Activated CD4-positive, alpha-beta T cell treated with anti-CD3 and anti-CD28 coated beads for 36 hours (primary cell): ENCODE measurements at places on chromosomes 2 and 18.
A peak's percentile ranks its signal among the peaks of the same experiment; 100 is the strongest.

GRCh38 chr2:74080346-74080745 lies 67.4 kb downstream of the BOLA3 start:
- no peak for DNase-seq

DNA sequence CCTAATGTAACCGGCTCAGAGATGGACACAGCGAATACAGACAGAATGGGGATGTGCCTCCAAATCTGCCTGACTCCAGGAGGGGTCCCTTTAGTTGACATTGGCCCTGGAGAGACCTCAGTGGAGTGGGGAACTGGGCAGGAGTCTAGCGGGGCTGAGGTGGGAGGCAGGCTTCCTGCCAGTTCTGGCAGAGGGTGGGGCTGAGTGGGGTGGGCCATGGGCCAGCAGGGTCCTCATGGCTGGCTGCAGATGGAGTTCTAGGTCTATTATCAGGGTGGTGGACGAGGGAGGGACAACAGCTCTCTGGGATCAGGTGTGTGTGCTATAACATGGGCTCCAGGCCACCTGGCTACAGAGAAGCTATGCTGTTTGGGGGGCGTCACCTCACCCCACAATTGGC lies 21.1 kb downstream of the PROC start:
- DNase-seq: no peak

- DNase-seq: no peak
Measured at GRCh38 chr2:235727174-235727573, 233.3 kb downstream of the AGAP1 start.

DNA sequence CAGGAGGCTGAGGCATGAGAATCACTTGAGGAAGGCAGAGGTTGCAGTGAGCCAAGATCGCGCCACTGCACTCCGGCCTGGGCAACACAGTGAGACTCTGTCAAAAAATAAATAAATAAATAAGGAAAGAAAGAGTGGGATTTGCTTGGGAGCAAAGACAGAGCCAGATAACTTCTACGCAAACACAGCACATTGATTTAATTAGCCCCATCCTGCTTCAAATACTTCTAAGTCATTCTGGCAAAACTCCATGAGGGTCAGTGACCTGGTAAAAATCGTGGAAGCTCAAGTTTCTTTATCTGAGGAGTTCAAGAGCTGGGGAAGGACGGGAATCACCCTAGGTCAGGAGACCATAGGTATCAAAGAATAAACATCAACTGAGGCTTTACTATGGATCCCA lies 70.6 kb upstream of the TCF7L1 start:
- DNase-seq: no peak

DNA sequence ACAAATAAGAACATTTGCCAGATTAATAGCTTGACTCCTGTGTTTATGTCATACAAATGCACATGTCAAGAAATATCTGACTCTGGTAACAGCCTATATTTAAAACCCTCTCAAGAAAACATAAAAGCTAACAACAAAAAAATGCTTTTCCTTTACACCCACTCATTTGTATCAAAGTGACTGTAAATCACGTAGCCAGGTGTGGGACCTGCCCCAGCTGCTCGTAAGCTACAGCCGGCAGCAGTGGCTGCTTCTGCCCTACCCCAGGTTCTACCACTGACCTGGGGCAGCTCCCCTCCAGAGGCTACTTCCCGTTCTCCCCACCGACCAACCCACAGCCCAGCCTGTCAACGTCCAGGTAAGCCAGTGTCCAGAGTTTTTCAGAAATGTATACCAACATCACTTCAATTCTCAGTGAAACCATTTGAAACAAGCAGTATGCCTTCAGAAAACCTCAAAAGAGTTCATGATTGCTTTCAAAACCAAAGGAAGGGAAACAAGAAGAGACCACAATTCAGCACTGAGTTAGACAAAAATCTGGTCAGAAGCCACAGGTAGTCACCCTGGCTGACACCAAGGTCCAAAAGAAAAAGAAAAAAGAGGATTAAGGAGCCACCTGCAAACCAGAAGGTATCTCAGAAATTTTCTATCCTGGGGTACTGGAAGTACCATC lies 40.4 kb downstream of the KIDINS220 start:
- DNase-seq: peak; percentile 46

- no peak for DNase-seq
Measured at GRCh38 chr18:30945761-30946160, 96.8 kb downstream of the DSC3 start.

DNA sequence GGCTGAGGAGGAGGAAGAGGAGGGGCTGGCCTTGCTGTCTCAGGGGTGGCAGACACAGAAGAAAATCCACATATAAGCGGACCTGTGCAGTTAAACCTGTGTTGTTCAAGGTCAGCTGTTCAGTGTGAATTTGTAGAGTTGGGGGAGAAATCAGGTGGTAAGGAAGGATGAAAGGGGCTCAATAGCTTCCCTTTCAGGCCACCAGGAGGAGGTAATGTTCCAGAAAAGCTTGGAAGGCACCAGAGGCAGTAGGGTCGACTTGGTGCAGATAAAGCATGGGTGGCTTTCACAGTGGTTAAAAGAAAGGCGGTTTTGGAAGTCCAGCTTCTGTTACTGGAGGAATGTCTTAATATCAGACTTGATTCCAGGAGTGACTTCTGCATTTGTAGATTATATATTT lies 167.4 kb downstream of the THSD7B start:
- no peak for DNase-seq

DNA sequence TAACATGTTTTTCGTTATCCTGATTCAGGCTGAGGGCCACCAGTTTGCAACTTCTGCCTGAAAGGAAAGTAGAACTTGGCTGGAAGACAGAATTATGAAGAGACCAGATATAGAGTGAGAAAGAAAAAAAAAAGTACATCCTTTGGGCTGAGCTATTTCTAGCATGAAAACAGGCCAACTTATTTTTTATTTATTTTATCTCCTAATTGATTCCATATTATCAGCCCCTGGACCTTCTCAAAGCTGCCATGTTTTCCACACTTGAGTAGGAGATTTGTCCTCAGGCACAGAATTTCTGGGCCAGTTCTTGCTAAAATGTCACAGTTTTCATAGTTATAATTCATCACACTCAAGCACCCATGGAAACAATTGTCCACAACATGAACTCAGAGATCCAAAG lies 586.8 kb upstream of the CNTNAP5 start:
- no peak for DNase-seq

- DNase-seq: no peak
Measured at GRCh38 chr2:38945372-38945771, 55.7 kb downstream of the ARHGEF33 start.

DNA sequence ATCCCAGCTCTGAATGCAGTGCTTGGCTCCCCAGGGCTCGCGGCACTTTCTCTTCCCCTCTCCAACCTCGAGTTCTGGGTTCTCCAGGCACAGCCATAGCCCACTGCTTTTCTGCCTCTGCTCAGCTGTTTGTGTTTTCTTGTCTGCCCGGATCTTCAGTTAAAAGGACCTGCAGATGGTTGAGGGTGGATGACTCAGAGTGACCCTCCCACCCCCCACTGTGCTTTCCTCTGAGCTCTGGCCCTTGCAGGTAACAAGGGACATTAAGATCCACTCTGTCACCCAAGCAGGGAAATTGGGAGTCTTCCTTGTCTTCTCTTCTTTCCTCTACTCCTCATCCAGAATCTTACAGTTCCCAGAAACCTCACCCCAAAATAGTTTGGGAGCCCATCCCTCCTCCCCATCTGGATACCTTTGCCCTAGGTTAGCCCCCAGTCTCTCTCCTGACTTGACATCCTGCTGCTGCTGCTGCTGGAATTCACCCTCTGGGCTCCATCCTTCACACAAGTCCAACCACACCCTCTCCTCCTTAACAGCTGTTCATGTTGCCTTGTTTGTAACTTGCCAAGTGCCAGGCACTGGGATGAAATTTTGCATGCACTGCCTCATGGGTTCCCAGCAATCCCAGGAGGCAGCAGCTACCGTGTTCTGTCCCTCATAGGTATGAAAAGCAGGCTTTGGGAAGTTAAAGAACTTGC lies 157.9 kb upstream of the TTC39C start:
- no peak for DNase-seq

DNA sequence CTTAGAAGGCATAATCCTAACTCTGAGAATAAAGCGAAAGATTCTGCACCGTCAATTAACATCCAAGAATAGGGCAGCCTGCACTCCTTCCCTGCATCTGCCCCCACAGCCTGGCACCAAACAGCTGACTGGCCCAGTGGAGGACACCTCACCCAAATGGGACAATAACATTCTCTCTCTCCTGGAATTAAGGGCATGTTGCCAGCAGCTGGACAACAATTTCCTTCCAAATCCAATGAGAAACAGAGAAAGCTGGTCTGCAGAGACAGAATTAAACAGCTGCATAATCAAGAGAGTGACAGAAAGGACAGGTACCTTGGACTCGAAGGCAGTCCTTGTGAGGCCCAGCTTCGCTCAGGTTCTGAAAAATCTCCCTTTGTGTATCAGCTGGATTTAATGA lies 15.0 kb downstream of the COX7A2L start:
- DNase-seq: no peak

DNA sequence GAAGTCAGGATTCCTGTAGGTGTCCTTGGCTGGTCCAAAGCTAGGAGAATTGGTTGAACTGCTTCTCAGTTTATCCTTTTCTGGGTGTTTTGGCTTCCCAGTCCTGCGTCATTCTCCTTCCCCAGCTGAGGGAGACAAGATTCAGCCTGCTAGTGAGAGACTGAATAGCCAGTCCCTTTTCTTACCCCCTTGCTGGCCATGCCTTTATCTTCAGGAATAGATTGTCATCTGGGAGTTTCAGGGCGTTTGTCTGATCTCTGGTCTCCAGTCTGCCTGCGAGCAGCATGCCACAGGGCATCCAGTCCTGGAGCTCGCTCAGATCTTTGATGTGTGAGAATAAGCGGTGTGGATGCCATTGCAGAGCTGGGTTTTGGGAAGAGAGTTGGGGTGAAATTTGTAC lies 5.8 kb downstream of the MYO1B start:
- no peak for DNase-seq

GRCh38 chr2:171723716-171724683 lies 36.7 kb downstream of the DYNC1I2 start:
- DNase-seq: no peak

DNA sequence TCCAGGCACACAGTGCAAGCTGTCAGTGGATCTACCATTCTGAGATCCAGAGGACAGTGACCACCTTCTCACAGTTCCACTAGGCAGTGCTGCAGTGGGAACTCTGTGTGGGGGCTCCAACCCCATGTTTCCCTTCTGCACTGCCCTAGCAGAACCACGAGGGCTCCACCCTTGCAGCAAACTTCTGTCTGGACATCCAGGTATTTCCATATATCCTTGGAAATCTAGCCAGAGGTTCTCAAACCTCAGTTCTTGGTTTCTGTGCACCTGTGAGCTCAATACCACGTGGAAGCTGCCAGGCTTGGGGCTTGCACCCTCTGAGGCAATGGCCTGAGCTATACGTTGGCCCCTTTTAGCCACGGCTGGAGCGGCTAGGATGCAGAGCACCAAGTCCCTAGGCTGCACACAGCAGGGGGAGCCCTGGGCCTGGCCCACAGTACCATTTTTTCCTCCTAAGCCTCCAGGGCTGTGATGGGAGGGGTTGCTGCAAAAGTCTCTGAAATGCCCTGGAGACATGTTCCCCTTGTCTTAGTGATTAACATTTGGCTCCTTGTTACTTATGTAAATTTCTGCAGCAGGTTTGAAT lies 77.5 kb downstream of the MAP4K3 start:
- no peak for DNase-seq

GRCh38 chr2:100548771-100549170 lies 14.0 kb upstream of the PDCL3 start:
- no peak for DNase-seq

- DNase-seq: no peak
Measured at GRCh38 chr2:175854129-175854528, 147.9 kb downstream of the LNPK start.

- DNase-seq: peak; percentile 43
Measured at GRCh38 chr2:134466141-134466540, 212.3 kb downstream of the MGAT5 start.

DNA sequence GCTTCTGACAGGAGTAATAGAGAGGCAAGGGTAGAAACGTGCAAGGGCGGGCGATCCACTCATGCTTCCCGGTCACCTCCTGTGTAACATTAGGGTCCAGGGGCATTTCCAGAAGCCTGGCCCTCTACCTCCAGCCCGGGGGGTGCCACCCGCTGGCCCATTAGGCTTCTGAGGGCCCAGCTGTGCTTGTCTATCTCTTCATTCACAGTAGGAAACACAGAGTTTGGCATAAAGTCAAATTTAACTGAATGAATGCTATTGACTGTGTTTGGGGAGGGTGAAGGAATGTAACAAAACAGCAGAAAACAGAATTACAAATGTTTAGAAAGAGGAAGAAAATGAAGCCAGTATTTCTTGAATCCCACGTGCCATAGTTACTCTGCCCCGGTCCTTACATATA lies 112.4 kb upstream of the SLC66A3 start:
- DNase-seq: no peak

GRCh38 chr2:69767034-69767433 lies 25.1 kb downstream of the ANXA4 start:
- DNase-seq: no peak

GRCh38 chr2:127256381-127256780 lies 36.3 kb upstream of the CYP27C1 start:
- DNase-seq: no peak

DNA sequence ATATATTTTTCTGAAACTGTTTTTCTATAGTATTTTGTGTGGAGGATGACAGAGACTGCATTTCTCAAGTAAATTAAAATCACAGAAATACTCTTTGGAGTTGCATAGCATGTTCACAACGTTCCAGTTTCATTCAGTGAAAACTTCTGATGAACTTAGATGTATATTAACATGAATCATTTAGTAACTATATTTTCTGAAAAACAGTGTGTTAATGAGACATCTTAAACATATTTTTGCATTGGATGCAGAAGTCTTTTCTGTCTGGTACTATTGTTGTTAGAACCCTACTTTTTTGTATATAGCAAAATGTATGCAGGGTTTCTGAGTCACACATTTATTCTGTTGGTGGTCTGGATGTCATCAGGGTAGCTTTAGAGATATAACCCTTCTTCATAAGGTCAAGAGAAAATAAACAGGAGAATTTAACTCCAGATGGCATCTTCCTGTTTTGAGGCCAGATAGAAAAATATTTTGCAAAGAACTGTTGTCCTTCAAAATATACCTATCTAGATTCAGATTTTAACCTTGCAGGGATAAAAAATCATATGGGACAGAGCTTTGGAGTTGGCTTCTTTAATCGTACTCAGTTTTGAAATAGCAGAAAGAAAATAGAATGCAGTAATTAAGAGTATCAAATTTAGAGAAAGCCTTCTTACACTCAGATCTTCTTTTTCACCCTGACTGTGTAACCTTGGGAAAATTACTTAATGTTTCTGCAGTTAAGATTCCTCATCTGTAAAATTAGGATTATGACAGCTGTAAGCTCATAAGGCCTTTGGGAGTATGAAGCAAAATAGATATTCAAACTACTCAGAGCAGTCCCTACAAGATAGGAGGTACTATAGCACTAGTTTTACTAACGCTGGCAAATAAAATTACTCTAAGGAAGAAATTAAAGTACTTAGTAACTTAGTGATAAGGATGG lies 5.3 kb downstream of the COL3A1 start:
- no peak for DNase-seq

- DNase-seq: peak; percentile 86
Measured at GRCh38 chr2:3423492-3424170, 44.1 kb downstream of the TRAPPC12 start.

GRCh38 chr2:118049140-118049815 lies 35.4 kb upstream of the CCDC93 start:
- DNase-seq: no peak
